ENCODE measurements at places on chromosomes 4 and X.

DNA sequence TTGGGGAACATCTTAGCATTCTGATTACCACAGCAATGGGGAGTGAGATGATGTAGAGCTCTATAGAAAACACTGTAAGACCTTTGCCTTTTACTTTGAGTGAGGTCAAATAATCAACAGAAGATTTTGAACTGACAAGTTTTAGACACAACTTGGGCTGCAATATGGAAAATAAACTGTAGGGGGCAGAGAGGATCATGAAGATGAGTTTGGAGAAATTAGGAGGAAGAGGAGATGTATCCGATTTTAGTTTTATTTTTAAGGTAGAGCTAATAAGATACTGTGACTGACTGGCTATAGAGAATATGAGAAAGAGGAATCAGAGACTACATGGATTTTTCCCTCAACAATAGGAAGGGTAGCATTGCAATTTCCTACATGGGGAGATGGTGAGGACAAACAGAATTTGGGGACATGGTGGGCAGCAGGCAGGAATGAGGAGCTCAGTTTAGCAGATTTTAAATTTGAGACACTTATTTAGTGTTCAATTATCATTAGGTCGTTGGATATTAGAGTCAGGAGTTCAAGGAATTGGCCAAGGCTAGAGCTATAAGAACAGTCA is 563.1 kb downstream of the INPP4B start:
- DNase-seq = no peak

GRCh38 chr4:68375667-68376559 is 26.0 kb upstream of the YTHDC1 start:
- DNase-seq = peak; percentile 7

- DNase-seq = no peak
Observed at GRCh38 chr4:145808021-145808650, 128.2 kb downstream of the C4orf51 start.

GRCh38 chrX:129798888-129799287 is 19.1 kb downstream of the SASH3 start:
- no peak for DNase-seq

DNA sequence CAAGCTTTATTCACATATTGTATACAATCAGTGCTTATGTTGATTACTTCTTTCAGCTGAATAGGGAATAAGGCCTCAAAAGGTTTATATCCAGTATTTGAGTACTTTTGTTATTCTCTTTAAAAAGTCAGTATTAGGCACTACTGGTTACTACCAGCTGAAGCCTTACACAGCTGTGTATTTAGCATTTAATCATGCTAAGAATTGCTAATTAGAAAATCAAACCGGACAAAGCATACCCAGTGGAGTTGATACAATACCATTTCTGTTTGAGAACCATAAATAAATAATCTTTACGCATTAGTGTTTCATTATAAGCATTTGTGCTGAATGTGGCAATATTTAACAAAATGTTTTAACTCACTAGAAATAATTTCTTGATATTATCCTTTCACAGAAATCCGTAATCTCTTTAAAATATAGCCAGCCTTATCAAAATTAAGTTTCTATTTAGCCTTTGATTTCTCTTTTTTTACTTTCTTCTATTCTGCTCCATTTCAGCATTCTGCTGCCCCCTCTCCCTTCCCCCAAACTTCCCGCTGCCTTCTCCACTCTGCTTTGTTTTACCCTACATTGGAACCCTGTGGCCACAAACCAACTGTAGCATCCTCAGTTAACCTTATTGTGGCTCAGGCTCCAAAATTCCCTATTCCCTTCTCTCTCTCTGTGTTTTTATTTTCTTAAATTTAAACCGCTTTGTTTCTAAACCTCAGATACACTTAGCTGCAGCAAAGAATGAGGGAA is 37.8 kb downstream of the UGT8 start:
- no peak for DNase-seq

DNA sequence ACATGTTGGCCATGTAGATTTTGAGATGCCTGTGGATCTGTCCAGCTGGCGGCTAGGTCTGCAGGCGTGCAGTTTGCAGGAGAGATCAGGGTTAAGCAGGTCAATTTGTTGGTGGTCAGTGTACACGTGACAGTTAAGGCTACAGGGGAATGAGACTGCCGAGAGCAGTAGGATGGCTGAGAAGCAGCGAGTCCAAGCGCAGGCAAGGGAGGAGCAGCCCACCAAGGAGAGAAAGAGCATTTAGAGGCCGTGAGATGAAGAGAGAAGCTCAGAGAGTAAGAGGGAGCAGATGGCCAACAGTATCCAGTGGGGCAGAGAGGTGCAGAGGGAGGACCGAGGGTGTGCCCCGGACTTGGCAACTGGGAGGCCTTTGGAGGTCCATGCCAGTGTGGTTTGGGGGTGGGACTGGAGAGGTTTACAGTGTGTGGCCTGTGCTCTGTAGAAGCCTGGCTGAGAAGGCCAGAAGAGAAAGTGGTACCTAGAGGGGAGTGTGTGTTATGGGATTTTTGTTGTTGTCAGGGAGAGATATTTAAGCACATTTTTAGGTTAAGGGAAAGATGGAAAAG is 18.4 kb downstream of the SNX25 start:
- no peak for DNase-seq

- no peak for DNase-seq
Observed at GRCh38 chrX:113400193-113400704, 559.6 kb upstream of the AMOT start.

GRCh38 chrX:15221321-15221720 is 48.6 kb downstream of the ASB9 start:
- DNase-seq = no peak

GRCh38 chr4:113825272-113825671 is 63.7 kb upstream of the CAMK2D start:
- DNase-seq = no peak

GRCh38 chrX:63664083-63664482 is 120.9 kb downstream of the ARHGEF9 start:
- no peak for DNase-seq

DNA sequence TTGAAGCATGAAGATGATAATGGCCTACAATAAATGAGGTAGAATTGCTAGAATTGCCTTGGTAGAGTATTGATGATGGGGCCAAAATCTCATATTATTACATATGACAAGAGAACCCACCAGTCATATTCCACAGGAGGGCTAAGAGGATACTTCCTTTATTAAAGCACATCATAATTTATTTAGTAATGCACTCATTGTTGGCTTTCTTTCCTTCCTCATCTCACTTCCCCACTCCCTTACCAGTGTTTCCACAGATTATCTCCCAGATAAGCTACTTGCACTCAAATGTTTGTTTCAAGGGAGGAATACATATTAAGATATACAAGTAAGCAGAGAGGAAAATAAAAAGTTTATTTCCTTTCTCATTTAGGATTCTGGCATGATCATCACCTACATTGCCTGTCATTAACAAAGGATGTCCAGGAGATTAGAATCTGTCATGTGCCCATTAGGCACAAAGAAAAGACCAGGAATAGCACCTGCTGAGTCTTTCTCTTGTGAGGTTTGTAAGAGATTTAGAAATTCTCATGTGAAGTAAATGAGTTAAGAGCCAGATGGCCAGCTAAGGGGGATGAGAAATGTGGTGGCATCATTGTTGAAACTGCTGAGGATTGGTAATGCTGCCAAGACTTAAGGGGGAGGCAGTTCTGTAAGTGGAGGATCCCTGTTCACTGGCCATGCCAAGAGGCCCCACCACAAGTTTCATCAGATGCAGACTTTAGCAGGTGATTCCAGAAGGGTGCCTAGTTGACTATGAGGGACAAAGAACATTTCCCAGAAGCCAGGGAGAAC is 52.4 kb upstream of the PRDM8 start:
- no peak for DNase-seq

- DNase-seq = no peak
Observed at GRCh38 chr4:115973768-115974167, 860.3 kb upstream of the NDST4 start.

DNA sequence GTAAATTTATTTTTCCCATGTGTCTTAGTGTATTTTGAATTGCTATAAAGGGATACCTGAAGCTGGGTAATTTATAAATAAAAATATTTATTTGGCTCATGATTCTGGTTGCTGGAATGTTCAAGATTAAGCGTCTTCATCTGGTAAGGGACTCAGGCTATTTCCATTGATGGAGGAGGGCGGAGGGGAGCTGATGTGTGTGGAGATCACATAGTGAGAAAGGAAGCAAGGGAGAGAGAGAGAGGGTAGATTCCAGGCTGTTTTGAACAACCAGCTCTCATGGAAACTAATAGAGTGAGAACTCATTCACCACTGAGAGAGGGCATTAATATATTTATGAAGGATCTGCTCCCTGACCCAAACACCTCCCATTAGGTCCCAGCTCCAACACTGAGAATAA is 39.6 kb upstream of the ADGRL3 start:
- no peak for DNase-seq

GRCh38 chrX:9144701-9145241 is 110.8 kb upstream of the FAM9B start:
- DNase-seq = no peak

GRCh38 chrX:54171527-54172250 is 11.4 kb downstream of the FAM120C start:
- no peak for DNase-seq

DNA sequence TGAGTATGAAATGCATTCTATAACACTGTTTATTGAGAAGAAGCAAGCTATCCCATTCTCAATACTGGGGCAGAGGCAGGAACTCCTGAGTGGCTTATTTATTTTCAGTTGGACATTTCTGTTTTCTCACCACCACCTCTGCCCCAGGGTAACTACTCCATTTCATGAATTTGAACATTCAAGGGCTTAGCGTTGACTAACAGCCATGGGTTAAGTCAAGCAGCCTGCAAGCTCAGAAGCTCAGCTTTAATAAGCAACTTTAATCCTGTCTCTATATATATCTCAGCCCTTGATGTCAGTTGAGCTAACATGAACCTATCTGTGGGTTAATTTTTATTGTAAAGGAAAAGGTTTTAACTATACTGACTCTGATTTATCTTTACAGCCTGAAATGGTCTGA is 93.8 kb downstream of the MBNL3 start:
- DNase-seq = no peak
